ENCODE measurements at places on chromosomes 13 and 19. TPM values are rescaled to one million over a fixed set of nuclear protein-coding genes. Genes with fewer than 3 reads are reported as not detected.
A peak's percentile ranks its signal among the peaks of the same experiment; 100 is the strongest.

GRCh38 chr13:50574731-50575130 is 268.8 kb downstream of the DLEU7 start:
- peak; percentile 93 for DNase-seq

DNA sequence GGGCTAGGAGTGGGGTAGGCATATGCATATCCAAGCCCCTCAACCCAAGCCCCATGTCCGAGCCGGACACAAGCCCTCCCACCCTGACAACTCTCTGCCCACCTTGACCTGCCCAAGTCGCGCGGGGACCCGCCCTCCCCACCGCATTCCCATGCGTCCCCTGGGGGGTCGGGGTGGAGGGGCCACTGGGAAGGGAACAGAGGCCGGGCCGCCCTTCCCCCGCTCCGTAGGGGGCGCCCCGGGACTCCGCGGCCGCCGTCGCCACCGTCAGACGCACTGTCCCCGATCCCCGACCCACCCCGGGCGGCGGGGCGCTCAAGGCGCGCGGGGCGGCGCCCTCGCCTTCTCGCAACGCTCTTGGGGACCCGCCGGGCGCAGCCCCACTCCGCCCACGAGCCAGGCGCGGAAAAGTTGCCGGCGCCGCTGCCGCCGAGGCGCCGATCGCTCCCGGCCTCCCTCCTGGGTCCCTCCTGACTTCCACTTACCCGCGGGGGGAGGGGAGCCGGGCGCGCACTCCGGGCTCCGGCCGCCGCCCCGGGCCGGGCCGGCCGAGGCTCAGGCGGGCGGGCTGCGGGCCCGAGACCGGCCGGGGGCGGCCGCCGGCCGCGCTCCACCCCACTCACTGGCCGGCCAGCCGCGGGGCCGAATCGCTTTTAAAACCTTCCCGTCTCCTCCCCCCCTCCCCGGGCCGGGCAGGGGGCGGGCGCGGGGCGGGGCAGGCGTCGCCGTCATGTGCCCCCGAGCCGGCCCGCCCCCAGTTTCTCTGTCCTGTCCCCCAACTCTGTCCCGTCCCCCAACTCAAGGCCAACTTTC is 34.4 kb upstream of the NANOS3 start:
- DNase-seq, result peak; percentile 67

DNA sequence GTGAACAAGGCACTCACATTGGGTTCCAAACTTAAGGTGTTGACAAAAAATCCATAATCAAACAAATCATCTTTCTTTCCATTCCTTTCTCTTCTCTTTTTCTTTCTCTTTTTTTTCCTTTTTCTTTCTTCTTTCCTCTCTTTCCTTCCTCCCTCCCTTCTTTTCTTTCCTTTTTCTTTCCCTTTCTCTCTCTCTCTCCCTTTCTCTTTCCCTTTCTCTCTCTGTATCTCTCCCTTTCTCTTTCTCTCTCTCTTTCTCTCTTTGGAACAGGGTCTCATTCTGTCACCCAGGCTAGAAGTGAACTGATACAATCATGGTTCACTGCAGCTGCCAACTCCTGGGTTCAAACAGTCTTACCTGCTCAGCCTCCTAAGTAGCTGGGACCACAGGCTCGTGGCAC is 12.5 kb downstream of the C19orf18 start:
- no peak for DNase-seq

DNA sequence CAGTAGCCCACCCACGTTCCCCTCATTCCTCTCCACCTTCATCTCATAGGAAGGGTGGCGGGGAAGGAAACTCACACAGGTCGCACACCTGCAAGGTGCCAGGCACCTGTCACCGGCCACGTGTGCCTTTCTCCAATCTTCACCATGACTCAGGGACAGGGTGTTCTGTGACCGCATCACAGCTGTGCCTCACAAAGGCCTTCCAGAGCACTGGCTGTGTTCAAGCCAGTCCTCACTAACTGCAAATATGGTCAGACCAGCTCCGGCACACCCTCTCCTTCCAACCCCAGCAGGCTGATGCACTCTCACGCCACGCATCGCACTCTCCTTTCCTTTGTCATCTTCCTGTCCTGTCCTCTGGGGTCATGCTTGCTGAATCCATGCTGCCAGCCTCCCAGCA is 415.9 kb downstream of the IRS2 start:
- DNase-seq, result no peak

The KLHL1 gene
- not detected for total RNA-seq

GRCh38 chr13:75876142-75877050 is 240.3 kb downstream of the LMO7 start:
- peak; percentile 83 for DNase-seq

The ICAM5 gene
- 1.2 TPM for total RNA-seq

GRCh38 chr13:26677156-26677555 is 83.4 kb downstream of the GPR12 start:
- DNase-seq, result no peak

DNA sequence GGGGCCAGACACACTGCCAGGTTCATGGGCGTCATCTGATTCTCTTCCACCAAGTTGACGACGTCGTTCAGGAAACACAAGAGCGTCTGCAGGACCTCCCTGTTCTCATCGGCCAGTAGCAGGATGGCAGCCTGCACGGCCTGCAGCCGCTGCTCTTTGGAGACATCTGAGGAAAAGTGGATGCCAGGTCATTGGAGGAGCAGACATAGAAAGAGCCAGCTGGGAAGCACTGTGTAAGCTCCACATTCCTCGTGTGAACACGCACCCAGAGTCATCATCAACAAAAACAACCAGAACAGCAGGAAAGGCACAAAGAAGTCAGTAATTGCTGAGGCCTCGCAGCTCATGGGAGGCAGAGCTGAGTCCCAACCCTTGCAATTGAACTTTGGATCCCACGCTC is 96.5 kb downstream of the KL start:
- DNase-seq, result peak; percentile 14

The ACP7 gene
- total RNA-seq, result 0.45 TPM

GRCh38 chr19:53580871-53581835 is 43.2 kb downstream of the ZNF331 start:
- DNase-seq, result no peak

DNA sequence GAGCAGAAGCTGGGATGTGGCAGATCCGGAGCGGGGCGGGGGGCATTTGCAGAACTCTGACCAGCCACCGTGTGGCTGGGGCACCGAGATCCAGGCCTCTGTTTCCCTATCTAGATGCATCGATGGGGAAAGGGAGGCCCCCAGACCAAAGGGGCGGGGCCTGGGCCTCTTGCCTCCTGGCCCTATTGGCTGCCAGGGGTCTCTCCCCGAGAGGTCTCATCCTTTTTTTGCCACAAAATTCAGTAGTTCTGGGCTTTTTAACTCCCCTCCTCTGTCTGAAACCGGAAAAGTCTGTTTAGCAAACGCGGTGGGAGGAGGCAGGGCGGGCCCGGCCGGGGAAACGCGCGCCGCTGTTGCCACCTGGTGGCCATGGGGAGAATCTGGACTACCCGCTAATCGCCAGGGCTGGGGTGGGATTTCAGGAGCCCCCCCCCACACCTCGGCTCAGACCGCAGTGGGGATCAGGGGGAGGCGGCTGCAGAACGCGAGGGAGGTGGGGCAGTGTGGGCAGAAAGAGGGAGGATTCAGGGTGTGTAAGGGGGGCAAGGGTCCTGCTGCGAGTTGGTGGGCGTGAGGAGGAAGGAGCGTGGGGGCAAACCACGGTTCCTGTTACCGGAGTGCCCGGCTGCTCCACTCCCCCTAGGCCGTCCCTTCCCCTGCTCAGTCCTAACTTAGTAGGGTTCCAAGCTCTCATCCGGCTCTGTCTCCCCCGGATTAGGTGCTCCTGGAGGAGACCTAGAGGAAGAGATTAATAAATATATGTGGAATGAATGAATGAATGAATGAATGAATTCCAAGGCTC is 28.3 kb downstream of the IL12RB1 start:
- DNase-seq, result peak; percentile 72

DNA sequence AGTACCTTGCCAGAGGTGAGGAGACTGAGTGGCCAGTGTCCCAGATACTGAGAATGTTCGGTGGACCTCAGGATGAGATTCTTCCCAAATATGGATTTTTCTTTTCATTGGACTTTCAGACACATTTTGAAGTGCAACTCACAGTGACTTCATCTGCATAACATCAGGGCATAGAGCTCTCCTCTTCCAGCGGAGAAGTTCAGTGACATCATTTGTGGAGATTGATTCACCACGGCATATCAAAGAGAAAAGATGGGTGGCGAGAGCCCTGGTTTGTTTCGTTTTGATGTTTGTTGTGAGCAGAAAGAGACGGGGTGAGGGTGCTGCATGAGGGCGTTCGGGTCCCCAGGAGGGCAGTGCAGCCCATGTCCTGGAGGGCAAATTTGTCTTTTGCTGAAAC is 120.1 kb upstream of the GPR12 start:
- DNase-seq, result no peak

DNA sequence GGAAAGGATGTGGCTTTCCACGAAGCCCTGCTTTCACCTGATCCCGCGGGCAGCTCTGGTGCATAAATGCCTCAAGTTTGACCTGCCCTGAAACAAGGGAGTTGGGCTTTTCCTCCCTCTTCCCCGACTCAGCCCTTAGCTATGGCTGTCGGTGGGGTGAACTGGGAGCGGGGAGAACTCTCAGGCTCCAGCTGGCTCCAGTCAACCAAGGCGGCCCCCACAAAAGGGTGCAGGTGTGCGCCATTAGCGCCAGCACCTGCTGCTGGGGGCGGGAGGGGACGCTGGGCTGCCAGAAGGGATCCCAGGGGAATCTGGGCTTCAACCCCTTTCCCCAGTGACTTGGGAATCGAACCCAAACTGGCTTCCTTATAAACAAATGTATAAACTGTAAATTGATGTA is 7.1 kb upstream of the DHRS12 start:
- no peak for DNase-seq

- no peak for DNase-seq
These were observed 748.6 kb upstream of the SPRY2 start for GRCh38 chr13:81089371-81090157.

The ACER1 gene
- total RNA-seq, result not detected

DNA sequence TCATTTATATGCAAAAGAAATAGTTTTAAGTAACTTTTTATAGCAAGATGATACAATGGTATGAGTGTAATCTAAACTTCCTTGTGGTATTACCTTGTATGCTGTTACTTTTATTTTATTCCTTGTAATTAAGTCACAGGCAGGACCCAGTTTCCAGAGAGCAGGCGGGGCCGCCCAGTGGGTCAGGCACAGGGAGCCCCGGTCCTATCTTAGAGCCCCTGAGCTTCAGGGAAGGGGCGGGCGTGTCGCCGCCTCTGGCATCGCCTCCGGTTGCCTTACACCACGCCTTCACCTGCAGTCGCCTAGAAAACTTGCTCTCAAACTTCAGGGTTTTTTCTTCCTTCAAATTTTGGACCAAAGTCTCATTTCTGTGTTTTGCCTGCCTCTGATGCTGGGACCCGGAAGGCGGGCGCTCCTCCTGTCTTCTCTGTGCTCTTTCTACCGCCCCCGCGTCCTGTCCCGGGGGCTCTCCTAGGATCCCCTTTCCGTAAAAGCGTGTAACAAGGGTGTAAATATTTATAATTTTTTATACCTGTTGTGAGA is 10.2 kb downstream of the PLPPR3 start:
- DNase-seq, result no peak

The SIGLEC11 gene
- total RNA-seq, result not detected

GRCh38 chr13:50646070-50646469 is 197.4 kb downstream of the DLEU7 start:
- no peak for DNase-seq

DNA sequence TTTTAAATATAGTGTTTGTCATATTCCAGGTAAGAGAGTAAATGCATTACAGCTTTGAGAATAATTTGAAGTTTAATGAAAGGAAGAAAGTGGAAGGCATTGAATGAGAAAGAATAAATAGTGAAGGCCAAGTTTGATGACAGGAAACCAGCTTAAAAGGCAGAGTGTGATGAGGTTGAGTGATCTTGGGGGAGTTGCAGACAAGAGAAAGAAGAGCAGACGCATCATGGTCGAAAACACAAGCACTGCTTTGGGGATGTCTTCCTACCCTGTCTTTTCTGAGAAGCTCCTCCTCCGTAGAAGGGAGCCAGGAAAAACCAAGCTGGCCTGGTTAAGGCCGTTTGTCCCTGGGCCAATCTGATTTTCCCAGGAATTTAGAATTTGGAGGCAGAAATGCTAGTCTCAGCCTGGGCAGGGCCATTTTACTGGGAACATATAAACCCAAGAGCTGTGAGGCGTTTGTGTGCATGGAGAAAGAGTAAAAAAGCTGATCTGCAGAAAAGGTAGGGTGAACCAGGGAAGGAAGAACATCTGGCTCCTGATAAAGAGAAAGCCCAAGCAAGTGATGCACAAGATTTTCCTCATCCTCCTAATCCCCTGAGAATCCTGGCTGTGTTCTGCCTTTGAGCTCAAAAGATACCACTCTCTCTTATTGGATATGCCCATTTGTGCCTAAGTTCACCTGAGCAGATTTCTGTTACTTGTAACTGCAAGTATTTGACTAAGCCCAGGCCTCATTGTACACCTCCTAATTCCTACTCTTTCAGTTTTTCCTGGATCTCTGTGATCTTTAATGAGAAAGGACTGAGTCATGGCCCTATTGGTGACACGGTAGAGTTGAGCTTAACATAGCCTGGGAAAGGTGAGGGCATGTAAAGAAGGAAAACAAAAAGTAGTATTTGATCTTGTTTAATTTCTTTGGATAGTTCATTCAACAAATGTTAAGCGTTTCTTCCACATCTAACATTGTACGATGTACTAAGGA is 80.0 kb downstream of the WDFY2 start:
- DNase-seq, result peak; percentile 63

- DNase-seq, result no peak
These were observed 1.8 kb downstream of the DACH1 start for GRCh38 chr13:71864986-71865873.

GRCh38 chr13:24243302-24243701 is 66.1 kb upstream of the C1QTNF9 start:
- no peak for DNase-seq

GRCh38 chr13:51097353-51098043 is 13.6 kb downstream of the C13orf42 start:
- no peak for DNase-seq

The MCF2L gene
- total RNA-seq, result 8.0 TPM

- peak; percentile 37 for DNase-seq
These were observed 29.9 kb downstream of the EFNA2 start for GRCh38 chr19:1315470-1316166.

The CYP2S1 gene
- not detected for total RNA-seq

DNA sequence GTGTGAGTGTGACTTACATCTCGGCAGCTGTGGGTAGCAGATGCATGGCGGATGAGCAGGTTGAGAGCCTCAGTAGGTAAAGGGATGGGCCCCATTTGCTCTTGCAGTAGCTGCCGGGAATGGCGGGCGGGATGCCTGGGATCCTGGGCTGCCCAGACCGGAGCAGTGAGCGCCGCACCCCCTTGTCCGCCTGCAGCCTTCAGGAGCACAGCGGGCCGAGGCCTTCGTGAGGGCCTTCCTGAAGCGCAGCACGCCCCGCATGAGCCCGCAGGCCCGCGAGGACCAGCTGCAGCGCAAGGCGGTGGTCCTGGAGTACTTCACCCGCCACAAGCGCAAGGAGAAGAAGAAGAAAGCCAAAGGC is 4.1 kb downstream of the POP4 start:
- DNase-seq, result no peak

The ZSCAN22 gene
- total RNA-seq, result 4.1 TPM

The CAPN12 gene
- not detected for total RNA-seq

The SCN1B gene
- total RNA-seq, result 12.1 TPM

Data from fibroblast of the aortic adventitia (primary cell).